ENCODE measurements at places on chromosomes 1 and 21.
A peak's percentile ranks its signal among the peaks of the same experiment; 100 is the strongest.

DNA sequence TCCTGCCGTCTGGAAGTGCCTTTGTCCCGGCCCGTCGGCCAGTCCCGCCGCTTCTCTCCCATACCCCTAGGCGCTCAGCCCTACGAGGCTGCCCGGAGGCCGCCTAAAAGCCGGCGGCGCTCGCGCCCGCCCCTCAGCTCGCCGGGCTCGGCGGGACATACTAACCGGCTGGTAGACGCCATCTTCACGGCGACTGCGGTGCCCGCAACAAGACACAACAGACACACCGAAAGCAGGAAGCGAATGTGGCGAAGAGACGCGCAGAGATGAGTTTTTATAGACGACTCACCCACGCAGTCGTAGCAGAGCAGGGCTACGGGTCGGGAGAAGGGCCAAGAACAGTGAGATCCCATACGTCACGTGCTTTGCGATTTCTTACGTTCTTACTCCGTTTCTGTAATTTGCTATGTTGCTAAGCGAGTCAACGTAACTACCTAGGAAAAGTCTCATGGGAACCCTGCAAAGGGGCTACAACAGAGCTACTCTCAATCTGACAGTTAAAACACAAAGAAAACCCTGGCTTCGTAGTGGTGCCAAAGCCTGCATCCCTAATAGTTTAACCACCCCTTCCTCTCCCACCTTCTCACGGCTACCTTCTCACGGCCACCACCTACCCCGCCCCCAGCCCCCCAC lies at the start of gene GTF2B:
TSS of gene GTF2B (minus strand) at position 250 of the 633 bp plus-strand sequence. CDS start at position 182, 68 bp downstream.
- peak; percentile 96 for DNase-seq

DNA sequence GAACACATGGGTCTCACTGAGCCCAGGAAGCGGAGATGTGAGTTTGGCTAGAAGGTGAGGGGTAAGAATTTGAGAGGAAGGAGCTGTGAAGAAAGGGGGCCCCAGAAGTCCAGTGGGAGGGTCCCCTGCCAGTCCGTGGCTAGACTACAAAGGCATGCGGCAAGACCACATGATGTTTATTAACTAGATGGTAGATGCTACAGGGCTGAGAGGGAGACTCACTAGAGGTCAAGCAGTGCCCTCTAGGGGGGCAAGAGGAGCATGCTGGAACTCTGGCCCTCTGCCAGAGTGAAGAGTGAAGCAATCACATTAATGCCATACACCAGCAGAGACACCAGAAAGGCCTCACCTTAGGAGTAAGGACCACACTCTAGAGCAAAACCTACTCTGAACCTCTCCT lies 12.2 kb downstream of the KIAA0319L start:
- DNase-seq = peak; percentile 53

DNA sequence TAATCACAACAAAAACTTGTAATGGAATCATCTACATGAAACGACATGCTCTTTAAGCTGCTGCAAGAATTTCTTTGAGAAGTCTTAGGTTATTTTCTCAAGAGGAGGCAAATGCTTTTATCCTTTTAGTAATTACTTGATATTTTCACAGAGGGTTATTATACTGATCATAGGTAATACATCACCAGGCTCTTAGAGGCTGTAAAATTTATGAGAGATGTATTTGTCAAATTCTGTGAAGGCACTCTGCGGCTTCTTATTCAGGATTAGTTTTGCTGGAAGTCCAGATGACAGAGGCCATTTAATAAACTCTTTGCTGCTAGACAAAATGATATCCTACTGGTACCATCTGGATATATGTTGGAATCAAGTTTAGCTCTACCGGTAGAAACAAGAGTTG lies 624.3 kb upstream of the BRINP3 start:
- DNase-seq = no peak

DNA sequence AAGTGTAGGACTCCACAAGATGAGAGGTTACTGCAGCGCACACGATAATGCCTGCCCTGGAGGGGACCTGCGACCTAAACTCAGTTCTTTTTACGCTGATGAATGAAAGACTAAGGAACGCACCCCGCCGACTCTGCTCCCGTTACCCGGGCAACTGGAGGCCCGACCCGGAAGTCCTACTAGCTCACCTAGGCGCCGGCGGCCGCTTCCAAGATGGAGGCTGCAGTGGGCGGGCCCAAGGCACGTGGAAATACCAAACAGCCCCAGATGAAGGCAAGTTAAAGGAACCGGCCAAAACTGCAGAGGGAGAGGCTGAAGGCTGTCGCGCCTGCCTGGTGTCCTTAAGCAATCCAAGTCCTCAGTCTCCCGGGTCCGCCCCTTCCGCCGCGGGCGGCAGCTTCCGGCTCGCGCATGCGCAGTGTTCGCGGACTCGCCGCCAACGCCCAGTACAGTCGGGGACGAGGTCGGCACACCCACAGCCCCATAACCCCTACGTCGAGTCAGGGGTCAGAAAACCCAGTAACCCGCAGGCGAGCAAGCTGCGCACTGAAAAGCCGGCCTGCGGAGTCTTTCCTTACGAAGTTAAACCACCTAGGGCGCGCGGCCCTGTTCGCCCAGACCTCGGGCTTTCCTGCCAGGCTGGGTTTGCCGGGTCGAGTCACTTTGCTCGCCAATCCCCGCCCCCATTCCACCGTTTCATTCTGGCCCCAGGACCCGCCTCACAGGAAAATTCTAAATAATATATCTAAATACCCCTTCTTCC lies at the start of gene SETD4:
TSS of gene SETD4 (minus strand) at position 368 of the 763 bp plus-strand sequence. CDS start 1,638 bp downstream, outside the sequence.
- DNase-seq = peak; percentile 94

GRCh38 chr1:1619917-1620361 lies 4.6 kb downstream of the MIB2 start:
- DNase-seq = no peak

DNA sequence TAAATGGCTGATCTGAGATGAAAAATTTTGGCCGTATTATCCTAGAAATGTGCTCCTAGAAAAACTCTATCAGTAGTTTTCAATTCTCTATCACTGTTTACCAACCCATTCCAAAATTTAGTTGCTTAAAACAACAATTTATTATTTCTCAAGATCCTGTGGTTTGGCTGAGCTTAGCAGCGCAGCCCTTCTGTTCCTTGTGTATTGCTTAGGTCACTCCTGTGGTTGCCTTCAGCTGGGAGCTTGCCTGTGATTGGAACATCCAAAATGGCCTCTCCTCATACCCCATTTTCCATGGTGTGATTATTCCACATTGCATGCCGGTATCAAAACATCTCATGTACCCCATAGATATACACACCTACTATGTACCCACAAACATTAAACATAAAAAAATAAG lies 22.8 kb upstream of the STUM start:
- no peak for DNase-seq

GRCh38 chr1:89995598-89996449 lies 914 bp downstream of the ZNF326 start:
- no peak for DNase-seq

GRCh38 chr1:227769047-227769935 lies 34.1 kb downstream of the SNAP47 start:
- peak; percentile 50 for DNase-seq

GRCh38 chr1:91278754-91279153 lies 125.9 kb downstream of the HFM1 start:
- DNase-seq = peak; percentile 14

- no peak for DNase-seq
Measured at GRCh38 chr1:7912145-7912544, 28.5 kb downstream of the TNFRSF9 start.

DNA sequence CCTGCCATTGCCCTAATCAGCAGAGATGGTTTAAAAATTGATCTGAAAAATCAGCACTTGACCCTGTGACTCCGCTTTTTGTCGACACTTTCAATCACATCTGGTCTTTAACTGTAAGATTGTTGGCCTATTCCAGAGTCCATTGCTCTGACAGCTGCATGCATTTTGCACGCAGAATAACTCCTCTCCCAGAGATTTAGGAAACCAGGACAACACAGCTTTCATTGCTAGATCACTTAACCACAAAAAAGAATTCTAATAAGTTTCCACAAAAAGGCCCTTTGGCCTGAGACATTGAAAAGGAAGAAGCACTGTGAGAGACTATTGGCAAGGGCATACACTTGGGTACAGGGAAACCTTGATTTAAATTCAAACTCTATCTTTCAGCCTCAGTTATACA lies 373.1 kb downstream of the TGFB2 start:
- peak; percentile 25 for DNase-seq

- no peak for DNase-seq
Measured at GRCh38 chr1:59718064-59718988, 96.4 kb upstream of the HOOK1 start.

GRCh38 chr21:42319376-42319775 lies 4.2 kb upstream of the TFF3 start:
- no peak for DNase-seq

DNA sequence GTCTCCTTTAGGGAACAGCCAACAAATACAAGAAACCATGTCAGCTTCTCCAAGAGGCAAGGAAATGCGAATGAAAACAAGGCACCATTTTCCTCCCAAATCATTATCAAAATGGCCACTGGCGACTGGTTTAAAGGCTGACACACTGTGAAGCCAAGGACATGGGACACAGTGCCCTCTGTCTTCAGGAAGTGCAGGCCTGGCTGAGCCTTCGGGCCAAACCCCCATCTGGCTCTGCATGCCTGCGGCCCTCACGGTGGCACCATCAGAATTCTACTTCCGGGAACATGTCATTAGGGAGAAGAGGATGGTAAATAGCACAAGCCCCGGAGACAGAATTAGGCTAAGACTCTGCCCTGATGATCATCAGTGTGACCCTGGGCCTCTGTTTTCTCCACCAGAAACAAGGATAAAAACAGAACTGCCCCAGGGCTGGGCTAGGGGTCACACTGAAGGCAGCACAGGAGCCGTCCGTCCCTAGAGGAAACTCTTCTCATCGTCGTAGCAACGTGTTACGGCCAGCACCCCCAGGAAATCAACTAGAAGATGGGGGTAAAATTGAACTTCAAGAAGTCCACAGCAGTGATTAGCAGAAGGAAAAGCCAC lies 103.5 kb downstream of the NPHP4 start:
- no peak for DNase-seq

All from fibroblast of skin of right quadriceps (primary cell).